ENCODE measurements at places on chromosomes 6 and 20.

GRCh38 chr6:138882369-138883017 is 86.6 kb downstream of the ECT2L start:
- peak; percentile 13 for DNase-seq

GRCh38 chr20:14712302-14712739 is 374.9 kb upstream of the FLRT3 start:
- DNase-seq, result no peak

DNA sequence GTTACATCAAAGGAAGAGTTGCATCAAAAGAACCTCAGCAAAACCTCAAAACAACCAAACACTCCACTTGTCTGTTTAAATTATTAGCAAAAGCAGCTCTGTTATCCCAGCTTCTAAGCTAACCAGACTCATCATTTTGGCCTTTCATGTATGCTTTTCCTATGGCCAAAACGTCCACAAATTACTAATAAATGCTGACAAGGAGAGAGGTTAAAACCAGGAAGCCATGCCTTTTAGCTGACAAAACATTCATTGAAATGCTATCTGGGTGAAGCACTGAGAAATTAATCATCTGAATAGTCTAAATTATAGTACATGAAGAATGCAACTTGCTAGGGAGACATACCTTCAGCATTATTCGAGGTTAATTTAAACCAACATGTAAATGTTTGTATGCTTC is 80.6 kb downstream of the LAMA2 start:
- no peak for DNase-seq

- DNase-seq, result no peak
Observed at GRCh38 chr6:77228279-77228678, 235.0 kb downstream of the HTR1B start.

DNA sequence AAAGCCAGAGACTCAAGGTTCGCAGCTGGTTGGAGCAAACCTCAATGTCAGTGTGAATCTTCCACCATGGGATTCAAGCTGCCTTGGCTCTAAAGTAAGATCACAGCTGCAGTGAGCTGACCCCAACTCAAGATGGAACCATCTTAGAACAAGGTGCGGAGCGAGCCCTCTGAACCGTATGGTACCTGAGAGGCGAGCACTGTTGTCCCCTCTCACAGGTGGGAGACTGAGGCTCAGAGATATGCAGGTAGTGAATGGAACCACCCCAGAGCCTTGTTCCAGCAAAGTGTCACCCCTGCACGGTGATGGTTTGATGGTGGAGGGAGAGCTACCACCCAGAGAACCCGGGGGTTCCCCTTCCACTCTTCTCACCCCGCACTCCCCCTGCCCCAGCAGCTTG is 52.5 kb downstream of the BMP7 start:
- DNase-seq, result no peak

- no peak for DNase-seq
Observed at GRCh38 chr20:59141818-59142581, 21.6 kb upstream of the ZNF831 start.

DNA sequence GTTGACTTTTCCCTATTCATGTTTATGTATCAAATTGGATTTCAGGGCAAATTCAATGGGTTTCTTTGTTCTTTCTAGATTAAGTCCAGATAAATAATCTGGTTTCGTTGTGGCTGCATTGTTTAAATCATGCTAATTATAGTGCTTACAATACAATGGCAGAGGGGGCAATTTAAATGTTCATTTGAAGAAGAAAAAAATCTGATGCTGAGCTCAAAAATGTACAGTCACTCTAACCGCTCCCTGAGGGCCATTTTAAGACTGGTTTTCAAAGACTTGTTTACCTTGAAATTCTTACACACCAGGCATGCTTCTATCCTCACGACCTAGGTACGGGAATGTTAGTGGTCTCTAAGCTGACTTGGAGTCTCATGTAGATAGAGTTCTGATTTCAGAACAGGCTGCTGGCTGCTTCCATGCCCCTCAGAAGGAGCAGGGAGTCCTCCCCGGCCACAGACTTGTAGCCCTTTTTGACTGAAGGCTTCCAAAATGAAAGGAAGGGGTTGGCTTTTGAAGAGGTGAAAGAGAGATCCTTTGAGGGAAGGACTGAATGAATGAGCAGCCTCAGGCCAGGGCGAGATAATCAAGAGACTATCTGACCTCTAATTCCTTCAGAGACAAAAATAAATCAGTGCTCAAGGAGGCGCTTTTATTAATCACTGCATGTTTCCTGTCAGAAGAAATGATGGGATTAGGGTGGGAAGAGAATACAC is 86.1 kb upstream of the ZNF217 start:
- no peak for DNase-seq

GRCh38 chr6:170224694-170225660 is 65.9 kb downstream of the DLL1 start:
- no peak for DNase-seq

Data from stimulated activated naive CD8-positive, alpha-beta T cell treated with anti-CD3 and anti-CD28 coated beads, Interleukin-15, amount 100 ng/mL, for 72 hours (primary cell).